ENCODE measurements at places on chromosomes 3 and 15.

GRCh38 chr3:26099692-26100091 lies 309.8 kb downstream of the OXSM start:
- DNase-seq: no peak

GRCh38 chr3:163573324-163573723 lies 1505.0 kb downstream of the SI start:
- DNase-seq: no peak

- DNase-seq: no peak
These were observed 78.1 kb upstream of the SETMAR start for GRCh38 chr3:4225005-4225471.

GRCh38 chr3:44915702-44916438 lies 41.5 kb downstream of the TGM4 start:
- DNase-seq: no peak

GRCh38 chr3:192826214-192827006 lies 91.2 kb downstream of the MB21D2 start:
- no peak for DNase-seq

- no peak for DNase-seq
These were observed 47.2 kb upstream of the CNTN3 start for GRCh38 chr3:74661672-74662071.
